ENCODE measurements at places on chromosomes 16 and 17.

- no peak for DNase-seq
These were observed 37.1 kb downstream of the TNFRSF13B start for GRCh38 chr17:16934836-16935235.

- no peak for DNase-seq
These were observed 11.2 kb upstream of the NUDT16L1 start for GRCh38 chr16:4682084-4682591.

DNA sequence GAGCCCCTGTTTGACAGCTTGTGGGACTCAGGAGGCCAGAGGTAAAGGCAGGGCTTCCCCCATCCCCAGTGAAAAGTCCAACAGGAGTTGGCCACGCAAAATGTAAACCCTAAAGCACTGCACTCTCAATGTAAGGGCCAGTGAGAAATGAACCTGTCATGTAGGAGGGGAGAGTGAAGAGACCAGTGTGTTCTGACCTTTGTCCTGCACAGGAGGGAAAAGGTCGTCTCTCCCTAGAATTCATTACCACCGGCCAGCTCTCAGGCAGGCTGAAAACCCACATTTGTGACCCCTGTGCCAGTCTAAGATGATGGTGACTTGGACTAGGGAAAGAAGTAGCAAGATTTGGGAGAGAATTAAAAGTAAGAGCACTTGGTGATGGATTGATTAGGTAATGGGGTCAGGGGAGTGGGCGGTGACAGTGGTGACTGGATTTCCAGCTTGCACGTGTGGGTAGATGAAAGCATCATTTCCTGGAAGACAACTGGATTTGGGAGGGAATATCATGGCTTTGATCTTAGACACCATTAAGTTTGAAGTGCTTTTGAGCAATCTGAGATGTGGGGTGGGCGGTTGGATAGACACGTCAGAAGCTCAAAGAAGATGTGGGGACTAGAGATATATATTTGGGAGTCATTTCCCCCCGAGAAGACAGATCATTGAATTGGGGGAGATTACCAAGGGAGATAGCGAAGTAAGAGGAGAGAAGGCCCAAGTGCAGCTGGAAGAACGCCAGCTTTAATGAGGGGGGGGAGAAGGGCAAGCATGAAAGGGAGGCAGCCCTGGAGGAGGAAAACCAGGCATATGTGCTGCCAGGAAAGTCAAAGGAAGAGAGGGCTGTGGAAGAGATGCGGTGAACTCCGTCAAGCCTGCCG lies 119.5 kb downstream of the NTN1 start:
- DNase-seq, result no peak

DNA sequence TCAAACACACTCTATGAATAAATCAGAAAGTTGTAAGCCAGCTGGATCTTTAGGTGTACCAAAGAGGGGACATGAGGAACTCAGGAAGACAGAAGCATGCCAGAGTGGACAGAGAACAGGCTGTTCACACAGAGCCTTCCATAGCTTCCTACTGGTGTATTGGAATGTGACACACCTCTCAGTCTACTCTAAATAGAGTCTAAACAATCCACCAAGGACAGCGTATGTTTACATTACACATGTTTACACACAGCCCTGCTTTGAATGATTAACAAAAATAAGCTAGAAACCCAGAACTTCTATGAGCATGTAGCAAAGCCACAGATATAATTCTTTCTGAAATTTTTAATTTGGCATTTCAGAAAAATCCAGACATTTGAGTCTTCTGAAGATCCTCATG lies 1279.0 kb upstream of the CDH8 start:
- no peak for DNase-seq

DNA sequence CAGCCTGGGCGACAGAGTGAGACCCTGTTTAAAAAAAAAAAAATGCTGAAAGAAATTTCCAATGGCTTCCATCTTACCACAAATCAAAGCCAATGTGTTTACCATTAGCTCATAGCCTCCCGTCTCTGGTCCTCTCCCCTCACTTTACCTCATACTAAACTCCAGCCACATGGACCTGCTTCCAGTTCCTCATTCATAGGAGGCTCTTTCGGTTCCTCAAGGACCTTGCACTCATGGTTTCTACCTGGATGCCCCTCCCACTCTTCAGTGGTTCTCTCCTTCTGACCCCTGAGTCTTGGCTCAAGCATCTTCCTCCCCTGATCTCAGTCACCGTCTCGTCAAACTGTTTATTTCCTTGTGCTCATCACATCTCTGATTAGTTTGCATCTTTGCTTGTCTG lies 3.8 kb upstream of the DEF8 start:
- DNase-seq, result no peak

DNA sequence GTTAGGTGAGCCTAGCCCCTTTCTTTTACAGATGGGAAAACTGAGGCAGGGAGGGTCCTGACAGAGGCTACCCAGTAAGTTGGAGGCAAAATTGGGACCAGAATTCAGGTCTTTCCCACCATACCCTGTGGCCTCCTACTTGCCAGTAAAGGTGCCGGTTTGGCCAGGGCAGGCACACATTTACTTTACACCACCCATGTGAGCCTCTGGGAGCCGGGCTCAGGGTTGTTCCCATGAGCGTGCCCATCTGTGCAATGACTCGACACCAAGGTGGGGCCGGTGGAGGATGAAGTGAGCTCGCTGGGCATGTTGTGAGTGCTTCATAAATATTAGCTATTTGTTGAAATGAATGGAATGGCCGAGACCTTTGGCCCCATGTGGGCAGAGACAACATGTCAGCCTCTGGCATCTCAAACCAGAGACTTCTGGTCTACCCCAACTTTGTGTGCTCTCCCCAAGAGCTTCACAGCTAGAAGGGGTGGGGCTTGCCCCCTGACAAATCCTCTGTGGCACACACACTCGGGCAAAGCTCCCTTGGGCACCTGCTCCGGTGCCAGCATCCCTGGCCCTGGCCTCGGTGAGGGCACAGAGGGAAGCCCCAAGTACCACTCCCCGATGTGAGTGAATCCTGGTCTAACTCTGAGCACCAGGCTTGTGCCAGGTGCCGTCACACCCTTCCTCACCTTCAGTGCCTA lies 60.1 kb downstream of the SRCIN1 start:
- DNase-seq, result no peak
